NCI-H446 (cell line): ENCODE measurements at places on chromosomes 1 and 21.

DNA sequence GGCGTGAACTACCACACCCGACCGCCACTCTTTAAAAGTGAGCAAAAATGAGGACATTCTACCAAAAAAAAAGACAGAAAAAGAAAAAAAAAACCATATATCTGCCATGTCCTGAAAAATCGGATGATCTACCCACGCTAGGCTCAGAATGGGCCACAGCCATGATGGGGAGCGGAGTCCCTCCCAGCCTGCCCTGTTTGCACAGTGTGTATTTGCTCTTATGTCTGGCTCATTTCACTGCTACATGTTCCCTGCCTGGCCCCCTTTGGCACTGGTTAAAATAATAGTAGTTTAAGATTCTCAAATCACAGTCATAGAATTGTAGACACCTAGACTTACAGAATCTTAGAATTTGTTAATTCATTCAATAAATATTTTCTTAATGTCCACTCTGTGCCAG is 121.9 kb downstream of the PTPRU start:
- no peak for DNase-seq

DNA sequence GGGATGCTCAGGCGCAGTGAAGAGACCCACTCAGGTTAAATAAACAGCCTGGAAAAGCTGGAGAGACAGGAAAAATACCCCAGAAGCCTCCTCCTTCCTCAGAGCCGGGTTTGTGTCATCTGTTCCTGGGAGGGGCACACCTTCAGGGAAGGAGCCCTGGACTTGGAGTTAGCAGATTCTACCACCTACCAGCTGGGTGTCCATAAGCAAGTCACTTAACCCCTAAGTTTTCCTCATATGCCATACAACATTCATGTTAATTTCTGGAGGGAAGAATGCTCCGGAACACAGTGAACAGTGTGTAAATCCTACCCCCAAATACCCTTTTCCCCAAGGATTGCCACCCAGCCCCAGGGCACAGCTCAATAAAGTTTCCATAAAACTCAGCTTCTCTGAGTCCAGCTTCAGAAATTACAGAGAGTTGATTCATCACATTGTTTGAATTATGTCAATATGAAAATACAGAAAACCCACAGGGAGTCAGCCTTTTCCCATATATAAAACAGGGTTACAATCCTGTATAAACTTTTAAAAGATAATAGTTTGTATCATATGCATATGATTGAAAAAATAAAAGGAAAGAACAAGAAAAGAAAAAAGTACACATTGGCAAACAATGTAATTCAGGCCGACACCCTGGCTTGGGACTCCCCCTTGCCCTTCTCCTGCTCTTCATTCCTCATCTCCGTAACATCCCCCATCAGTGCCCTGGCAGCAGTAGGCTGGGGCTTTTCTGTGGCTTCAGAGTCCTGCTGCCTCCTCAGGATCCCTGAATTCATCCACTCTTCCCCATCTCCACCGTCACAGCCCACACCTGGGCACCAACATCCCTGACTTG is 291.8 kb upstream of the USP24 start:
- no peak for DNase-seq

- no peak for DNase-seq
Measured at GRCh38 chr1:94660994-94661393, 119.4 kb upstream of the F3 start.

DNA sequence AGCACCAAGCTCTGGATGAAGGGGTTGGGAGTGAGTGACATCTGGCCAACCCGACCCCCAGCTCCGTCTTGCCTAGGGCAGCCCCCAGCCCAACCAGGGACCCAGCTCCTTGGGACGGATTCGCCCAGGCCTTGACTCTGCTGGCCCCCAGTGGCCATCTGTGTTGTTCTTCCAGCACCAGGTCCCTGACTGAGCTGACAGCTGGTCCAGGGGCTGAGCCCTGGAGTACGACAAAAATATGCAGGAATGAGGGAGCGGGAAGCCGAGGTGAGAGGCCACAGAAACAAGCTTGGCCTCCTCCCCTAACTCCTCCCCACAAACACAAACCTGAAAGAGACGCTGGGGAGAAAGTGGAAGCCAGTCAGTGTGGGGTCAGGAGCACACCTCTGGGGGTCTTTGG is 55.0 kb upstream of the PAX7 start:
- peak; percentile 23 for DNase-seq

DNA sequence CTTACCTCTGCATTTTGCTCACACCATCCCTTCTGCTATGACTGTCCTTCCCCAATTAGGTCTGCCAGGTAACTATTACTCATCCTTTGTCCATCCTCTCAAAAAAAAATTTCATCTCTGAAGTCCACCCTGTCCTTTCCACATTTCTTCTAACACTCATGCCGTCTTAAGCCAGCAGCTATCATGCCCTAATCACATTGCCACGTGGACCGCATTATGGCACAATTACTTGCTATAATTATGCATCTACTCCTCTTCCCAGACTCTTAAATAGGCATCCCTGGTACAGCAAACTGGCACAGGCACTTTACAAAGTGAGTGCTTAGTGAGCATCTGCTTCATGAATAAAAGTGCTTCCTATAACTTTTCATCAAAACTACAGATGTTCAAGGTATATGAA is 295.4 kb upstream of the ESRRG start:
- DNase-seq: no peak

GRCh38 chr1:65179148-65179547 is 31.1 kb downstream of the AK4 start:
- no peak for DNase-seq

- no peak for DNase-seq
Measured at GRCh38 chr1:87464022-87464490, 135.4 kb downstream of the LMO4 start.

- no peak for DNase-seq
Measured at GRCh38 chr1:151585622-151586021, 26.2 kb upstream of the SNX27 start.

- no peak for DNase-seq
Measured at GRCh38 chr1:2631136-2632050, 1.4 kb downstream of the MMEL1 start.

DNA sequence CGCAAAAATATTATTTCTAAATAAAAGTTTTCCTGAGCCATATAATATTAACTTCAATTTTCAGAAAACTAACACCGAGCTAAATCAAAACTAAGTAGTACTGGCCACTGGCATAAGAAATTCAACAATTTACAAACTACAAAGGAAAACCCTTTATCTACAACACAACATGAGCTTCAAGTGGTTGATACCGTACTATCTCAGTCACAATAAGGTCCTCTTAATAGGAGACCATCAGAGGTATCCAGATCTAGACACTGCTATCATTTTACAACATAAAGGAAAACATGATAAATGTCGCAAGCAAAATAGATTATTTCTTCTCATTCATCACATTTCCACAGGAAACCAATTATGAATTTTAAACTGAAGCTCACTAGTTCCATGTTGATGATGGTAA is 39.5 kb downstream of the GATAD2B start:
- DNase-seq: no peak

DNA sequence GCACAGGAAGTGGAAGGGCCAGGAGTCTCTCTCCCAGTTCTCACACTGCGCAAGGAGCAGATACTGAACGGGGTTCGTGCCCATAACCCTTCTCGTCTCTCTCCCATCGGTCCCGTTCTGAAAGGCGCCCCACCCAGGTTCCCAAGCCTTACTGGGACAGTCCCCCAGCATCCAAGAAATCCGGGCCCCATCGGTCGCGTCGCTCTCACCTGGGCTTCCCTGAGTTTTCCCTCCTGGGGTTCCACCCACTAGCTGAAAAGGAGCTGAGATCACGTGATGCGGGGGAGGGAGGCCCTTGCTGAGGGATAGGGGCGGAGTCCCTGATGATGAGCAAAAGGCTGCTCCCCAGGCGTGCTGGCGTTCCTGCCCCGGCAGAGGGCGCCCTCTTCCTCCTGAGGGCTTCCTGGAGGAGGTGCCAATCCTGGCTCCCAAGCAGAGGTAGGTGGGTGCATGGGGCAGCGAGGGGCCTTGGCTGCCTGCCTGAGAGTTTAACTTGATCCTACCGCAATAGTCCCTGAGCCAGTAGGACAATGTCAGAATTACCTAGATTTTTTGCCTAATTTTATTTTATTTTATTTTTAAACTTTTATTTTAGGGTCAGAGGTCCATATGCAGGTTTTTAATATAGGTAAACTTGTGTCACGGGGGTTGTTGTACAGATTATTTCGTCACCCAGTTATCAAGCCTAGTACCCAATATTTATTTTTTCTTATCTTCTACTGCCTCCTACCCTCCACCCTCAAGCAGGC is at the start of gene SPOCD1:
SPOCD1 (minus strand) TSS at position 271 of the 749 bp plus-strand sequence. CDS start 689 bp downstream, outside the sequence.
- DNase-seq: peak; percentile 24

DNA sequence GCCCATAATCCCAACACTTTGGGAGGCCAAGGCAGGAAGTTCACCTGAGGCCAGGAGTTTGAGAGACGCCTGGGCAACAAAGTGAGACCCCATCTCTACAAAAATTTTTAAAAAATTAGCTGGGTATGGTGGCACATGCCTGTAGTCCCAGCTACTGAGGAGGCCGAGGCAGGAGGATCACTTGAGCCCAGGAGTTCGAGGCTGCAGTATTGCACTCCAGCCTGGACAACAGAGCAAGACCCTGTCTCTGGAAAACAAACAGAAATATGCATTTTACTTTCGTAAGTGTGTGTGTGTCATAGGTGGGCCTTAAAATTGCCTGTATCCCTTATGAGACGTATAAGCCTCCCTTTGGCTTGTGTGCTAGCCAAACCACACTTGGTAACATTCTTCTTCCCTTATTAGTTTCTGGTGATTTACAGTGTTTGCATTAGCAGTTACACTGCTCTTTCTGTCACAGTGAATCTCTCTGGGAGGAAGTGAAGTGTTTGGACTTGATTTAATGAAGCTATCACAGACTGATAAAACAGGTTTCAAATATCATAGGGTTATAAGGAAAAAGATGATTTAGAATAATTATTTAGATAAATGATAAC is 48.9 kb upstream of the KIF26B start:
- DNase-seq: no peak

GRCh38 chr1:155279268-155279667 is 2.0 kb downstream of the HCN3 start:
- no peak for DNase-seq

- DNase-seq: peak; percentile 27
Measured at GRCh38 chr1:74673351-74674111, at the start of gene ERICH3. Gene ERICH3, minus strand, starts transcription at chr1:74673792. Its CDS starts 273 bp downstream, at chr1:74673519.

GRCh38 chr1:240139511-240139910 is 47.8 kb downstream of the FMN2 start:
- no peak for DNase-seq

- no peak for DNase-seq
Measured at GRCh38 chr1:183841550-183841949, 36.6 kb downstream of the RGL1 start.

DNA sequence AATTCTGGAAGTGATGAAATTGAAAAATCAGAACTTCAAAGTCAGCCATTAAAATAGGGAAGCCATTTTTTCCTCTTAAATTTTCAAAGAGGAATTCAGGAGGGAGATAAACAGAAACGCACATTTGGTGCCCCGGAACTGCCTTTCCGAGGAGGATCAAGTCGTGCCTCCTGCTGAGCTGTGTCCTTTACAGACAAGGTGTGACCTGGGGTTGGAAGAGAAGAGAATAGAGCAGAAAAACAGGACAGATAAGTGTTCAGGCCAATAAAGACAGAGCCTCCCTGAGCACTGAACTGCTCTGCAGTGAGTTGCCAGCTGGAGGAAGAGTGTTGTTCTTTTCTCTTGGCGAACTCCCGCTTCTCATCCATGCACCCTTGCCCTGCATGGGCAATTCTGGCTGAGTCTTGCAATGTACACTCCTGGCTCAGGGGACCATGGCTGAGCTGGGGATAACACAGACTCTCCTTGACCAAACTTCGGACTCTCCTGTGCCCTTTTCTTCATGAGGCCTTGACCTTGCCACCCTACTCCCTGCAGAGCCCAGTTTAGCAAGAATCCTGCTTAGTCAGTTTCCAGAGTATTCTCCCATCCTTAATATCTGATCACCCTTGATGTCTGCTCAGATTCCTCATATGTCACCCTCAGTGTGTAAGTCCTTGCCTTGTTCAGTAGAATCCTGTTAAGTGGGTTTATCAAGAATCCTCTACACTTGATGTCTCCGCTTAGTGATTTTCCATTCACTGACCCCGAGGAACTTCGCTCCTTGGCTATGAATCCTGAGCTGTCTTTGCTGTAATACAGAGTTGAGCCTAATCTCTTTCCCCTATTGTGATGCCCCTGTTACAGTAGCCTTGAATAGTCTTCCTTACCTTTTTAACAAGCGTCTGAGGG is 1.3 kb upstream of the MTARC1 start:
- no peak for DNase-seq

DNA sequence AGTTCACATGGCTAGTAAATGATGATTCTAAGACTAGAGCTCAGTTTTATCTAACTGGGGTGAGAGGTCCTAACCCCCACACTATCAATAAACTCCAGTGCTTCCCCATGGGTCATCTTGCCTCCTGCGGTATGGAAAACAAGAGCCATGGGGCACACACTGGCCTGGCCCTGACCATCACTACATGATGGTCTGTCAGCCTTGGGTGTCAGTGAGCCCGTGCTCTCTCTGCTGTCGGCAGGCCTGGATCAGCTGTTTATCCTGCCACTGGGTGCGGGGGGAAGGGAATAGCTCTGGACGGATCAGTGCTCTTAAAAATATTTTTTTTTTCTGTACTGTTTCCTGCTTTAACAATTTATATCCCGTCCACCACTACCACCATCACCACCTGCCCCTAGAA is 255.0 kb upstream of the ADGRL2 start:
- no peak for DNase-seq

DNA sequence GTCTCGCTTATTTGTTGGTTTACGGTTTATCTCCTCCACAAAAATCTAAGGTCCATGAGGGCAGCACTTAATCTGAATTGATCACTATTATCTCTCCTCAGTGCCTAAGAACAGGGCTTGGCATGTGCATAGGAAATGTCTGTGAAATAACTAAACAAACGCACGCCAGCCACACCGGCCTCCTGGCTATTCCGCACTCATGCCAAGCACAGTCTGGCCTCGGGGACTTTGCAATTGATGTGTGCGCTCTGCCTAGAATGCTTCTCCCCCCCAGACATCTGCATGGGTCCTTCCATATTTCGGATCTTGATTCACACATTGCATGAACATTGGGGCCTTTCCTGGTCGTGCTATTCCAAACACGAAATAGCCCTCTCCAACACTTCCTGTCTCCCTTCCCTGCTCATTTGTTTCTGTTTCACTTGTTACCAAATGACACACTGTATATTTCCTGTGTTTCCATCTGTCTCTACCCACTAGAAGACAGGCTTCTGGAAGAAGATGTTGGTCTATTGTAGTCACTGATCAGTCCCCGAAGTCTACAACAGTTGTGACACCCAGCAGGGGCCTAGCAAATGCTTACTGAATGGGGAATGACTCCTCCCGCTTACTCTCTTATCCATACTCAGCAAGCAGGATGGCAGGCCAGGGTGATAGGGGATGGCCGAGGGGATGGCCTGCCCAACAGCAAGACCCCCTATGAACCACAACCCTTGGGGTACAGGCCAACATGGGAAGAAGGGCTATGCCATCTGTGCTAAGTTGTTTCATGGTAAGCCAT is 93.9 kb downstream of the GLIS1 start:
- no peak for DNase-seq
